ENCODE measurements at places on chromosomes 7 and 10.

DNA sequence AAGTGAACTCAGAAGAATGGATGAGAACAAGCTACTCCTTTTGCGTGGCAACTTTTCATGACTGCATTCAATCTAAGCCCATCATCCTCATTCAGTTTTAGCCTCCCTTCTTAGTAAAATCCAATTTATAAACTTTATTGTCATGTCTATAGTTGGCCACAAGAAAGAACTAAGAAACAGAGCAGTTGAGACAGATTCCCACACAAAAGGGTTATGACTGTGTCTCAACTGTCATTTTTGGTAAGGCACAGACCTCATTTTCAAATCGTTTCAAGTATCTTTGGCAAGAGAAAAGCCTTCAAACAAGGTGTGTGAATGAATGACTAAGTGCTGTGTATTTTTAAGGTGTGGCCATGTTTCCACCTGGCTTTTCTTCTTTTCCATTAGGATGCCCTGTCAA is 84.2 kb upstream of the CREB5 start:
- DNase-seq: no peak

GRCh38 chr10:49435225-49435624 is 39.3 kb upstream of the DRGX start:
- no peak for DNase-seq

- no peak for DNase-seq
Measured at GRCh38 chr7:113816639-113817038, 102.2 kb downstream of the PPP1R3A start.

GRCh38 chr7:57201895-57202210 is 69.6 kb upstream of the ZNF479 start:
- no peak for DNase-seq

DNA sequence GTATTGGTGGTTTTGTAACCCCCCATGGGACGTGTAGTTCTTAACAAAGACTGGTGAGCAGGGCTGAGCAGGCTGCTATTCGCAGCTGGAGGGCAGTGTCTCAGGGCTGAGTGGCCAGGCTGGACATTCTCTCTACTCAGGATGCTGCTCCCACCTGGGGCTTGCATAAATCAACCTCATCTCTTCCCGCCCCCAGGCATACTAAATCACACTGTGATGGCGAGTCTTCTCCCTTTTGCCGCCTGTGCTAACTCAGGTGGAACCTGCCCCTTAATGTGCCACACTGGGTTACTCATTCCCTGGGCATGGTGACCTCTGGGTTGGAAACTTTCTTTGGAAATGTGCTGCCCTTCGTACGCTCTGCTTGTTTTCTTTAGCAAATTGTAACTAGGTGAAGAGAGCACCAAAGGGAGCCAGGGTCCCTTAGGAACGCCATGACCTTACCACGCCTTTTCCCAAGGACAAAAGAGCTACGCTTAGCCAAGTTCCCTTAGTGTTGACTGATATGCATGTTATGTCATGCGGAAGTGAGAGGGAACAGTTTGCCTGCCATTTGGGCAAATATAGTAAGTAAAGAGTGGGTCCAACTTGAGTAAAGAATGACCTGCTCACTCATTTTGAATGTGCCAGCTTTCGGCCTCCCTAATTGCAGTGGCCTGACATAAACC is 40.4 kb upstream of the COBL start:
- DNase-seq: no peak

DNA sequence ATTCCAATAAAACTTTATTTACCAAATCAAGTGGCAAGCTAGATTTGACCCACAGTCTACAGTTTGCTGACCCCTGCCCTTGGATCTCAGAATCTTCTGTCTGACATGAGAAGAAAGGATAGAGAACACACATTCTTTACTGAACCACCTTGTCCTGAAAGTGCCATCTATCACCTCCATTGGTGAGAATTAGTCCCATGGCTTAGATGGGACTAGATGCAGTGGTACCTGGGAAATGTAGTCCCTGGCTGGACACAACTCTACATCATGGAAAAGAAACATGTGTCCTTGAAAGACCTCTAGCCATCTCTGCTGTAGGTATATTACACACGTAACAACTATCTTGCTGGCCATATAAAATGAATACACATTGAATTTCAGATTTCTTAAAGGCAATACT is 336.2 kb downstream of the LHFPL3 start:
- no peak for DNase-seq

GRCh38 chr10:16717622-16718395 is 99.4 kb downstream of the RSU1 start:
- DNase-seq: no peak

GRCh38 chr10:70954381-70955176 is 66.2 kb upstream of the PCBD1 start:
- no peak for DNase-seq

DNA sequence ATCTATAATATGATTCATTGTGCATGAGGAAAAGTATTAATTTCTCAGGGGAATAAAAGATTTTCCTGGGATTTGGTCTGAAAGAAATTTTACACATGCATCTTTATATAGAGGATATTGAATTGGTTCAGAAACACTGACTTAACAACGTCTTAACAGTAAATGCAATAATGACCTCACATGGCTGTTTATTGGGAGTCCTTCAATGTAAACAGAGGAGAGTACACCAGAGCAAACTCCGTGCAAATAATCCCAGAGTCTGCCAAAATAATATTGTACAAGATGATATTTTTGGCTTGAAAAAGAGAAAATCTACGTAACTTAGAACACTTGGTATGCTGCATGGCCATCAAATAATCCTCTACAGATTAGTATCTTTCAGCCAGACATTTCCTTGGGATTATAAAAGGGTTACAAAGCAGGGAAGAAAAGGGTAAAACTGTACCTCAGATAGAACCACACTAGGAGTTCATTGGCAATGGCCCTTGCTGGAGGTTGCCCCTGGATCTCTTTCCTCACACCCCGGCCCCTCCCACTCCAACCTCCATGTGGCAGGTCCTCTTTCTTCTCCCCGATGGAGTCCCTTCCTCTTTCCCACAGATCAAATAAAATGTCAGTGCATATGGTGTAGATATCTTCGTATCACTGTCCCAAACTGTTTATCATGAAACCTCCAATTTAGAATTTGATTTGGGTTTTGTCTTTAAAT is 196.4 kb downstream of the EVX1 start:
- no peak for DNase-seq

GRCh38 chr7:23205909-23206767 is 24.3 kb downstream of the NUP42 start:
- DNase-seq: peak; percentile 13

GRCh38 chr7:128103498-128104107 is 72.4 kb upstream of the LRRC4 start:
- peak; percentile 25 for DNase-seq

GRCh38 chr10:62796896-62797295 is 7.6 kb upstream of the ADO start:
- DNase-seq: no peak

DNA sequence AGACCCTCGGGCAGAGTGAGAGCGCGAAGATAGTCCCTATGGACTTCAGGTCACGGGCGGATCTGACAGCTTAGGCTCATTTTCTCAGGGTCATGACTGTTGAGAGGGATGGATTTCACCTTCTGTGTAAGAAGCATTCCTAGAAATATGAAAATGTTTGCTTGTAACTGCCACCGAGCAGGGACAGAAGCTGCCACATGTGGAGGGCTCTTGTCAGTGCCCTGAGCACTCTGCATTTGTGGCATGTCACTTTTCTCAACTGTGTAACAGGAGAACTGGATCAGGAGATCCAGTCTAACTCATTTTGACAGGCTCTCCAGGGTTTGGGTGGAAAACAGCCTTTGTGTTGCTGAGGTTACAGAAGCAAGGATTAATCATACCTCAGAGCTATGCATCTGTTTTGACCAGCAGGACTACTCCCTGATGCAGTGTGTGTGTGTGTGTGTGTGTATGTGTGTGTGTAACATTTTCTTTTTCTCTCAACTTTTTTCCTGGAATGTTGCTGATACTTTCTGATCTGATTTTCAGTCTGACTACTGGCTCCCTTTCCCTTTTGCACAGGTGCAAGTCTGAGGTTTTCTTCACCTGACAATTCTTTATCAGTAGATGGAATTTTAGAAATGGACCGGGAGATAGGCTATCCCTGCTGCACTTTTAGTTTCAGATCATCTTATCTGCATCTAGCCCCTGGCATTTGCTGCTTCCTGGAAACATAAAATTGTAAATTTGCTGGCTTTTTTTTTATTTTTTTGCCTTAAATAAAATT is 183.3 kb downstream of the STK31 start:
- DNase-seq: no peak

DNA sequence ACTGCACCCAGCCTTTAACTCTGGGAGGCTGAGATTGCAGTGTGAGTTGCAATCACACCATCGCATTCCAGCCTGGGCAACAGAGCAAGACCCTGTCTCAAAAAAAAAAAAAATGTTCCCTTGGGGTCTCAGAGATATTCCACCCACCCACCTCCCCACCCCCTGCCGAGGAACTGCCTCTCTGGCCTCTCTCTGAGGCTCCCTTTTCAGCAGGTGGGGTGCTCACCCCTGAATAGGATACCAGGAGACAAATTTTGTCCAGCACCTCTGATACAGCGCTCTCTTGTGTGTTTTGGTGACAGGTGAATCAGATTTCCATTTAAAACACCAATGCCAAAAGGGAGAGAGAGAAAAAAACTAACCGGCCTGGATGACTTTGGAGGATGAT is 92.6 kb upstream of the KIF5B start:
- no peak for DNase-seq

GRCh38 chr10:51297438-51297837 is 223.2 kb downstream of the PRKG1 start:
- no peak for DNase-seq

All from immature natural killer cell (primary cell).